MCF 10A (cell line): ENCODE measurements at places on chromosomes 16 and 17. TPM values are rescaled to one million over a fixed set of nuclear protein-coding genes. Genes with fewer than 3 reads are reported as not detected.

- H3K4me3 ChIP-seq, result no peak overlapping the region
- H3K36me3 ChIP-seq, result no peaks in the 10 kb centered on the region
- peak; percentile 27 for DNase-seq
- H3K27ac ChIP-seq, result no peak overlapping the region
- H3K27me3 ChIP-seq, result no peaks in the 10 kb centered on the region
- H3K4me1 ChIP-seq, result no peaks in the 10 kb centered on the region
These were observed 28.3 kb upstream of the TEX2 start for GRCh38 chr17:64291268-64291851.

DNA sequence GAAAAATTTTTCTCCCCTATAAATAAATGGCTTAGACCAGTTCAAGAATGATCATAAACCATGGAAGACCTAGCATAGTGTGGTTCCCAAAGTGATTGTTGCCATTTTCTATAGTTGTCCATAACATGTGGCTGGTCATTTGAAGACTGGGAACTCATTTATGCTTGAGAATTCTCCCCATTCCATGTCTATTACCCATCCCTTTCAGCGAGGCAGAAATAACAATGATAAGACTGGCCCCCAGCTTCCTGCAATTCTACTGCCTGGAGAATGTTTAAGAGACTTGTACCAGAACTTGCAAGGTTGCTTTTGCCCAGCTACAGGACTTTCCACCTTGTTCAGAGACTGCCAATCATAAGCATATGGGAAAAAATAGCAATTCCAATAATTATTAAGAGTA, 146.5 kb upstream of the CDH11 start:
- no peak overlapping the region for H3K27ac ChIP-seq
- H3K36me3 ChIP-seq, result no peaks in the 10 kb centered on the region
- H3K4me3 ChIP-seq, result no peak overlapping the region
- no peak for DNase-seq
- no peaks in the 10 kb centered on the region for H3K27me3 ChIP-seq

DNA sequence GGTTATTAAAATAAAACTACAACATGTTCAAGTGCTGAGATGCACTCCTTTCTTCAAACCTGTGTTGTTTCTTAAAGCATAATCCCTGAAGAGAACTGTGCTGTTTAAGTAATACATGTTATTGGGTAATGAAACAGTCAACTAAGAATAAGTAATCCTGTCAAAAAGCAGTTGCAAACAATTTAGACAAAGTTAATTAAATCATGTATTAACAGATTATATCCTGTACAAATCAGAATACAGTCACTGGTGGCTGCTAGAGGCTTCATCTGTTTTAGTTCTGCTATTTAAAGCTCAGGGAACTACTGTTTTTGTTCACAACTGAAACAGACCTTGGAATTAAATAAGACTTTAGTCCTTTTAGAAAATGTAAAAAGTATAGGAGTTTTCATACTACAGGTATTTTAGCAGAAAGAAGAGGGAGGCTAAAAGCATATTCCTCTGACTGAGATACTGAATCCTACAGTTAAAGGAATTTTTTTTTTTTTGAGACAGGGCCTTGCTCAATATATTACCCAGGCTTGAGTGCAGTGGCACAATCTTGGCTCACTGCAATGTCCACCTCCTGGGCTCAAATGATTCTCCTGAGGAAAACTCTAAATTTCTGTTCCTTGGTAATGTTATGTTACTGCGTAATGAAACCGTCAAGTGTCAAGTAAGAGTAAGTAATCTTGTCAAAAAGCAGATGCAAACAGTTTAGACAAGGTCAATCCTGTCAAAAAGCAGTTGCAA, 27.3 kb upstream of the ITGA2B start:
- H3K4me1 ChIP-seq, result peaks cover 14% of the 10 kb centered on the region
- H3K27ac ChIP-seq, result peak overlapping the region; percentile 82
- peak; percentile 5 for DNase-seq
- no peaks in the 10 kb centered on the region for H3K27me3 ChIP-seq

Gene PABPN1L
- not detected in 2 replicates for total RNA-seq

Gene ARHGAP23
- 23.2 and 29.2 TPM in 2 replicates for total RNA-seq
